ENCODE measurements at places on chromosomes 2 and 18.

DNA sequence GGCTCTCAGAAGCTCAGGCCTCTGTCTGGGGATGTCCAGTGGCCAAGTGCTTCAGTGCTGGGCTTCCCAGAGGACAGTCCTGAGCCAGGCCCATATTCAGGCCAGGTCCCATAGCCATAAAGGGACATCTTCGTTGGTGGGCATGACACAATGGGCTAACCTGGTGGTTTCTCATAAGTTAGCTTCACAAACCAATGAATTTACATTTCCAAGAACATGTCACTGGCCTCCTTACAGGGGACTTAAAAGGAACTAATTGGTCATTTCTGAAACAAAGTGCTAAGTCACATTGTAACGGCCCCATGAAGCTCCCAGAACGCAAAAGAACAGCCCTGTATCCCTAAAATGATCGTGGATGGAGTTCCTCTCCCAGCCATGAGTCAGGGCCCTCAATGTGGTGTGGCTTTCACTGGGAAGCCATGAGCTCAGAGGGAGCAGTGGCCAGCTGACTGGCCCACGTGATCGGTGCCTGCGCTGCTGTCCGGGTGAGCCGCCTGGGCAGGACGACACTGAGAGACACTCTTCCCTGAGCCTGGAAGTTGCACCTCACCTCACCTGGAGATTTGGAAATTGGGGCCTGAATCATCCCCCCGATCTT, 163.7 kb upstream of the APCDD1 start:
- no peak for DNase-seq

- DNase-seq: no peak
Measured at GRCh38 chr2:208135794-208136715, 6.4 kb upstream of the CRYGC start.

DNA sequence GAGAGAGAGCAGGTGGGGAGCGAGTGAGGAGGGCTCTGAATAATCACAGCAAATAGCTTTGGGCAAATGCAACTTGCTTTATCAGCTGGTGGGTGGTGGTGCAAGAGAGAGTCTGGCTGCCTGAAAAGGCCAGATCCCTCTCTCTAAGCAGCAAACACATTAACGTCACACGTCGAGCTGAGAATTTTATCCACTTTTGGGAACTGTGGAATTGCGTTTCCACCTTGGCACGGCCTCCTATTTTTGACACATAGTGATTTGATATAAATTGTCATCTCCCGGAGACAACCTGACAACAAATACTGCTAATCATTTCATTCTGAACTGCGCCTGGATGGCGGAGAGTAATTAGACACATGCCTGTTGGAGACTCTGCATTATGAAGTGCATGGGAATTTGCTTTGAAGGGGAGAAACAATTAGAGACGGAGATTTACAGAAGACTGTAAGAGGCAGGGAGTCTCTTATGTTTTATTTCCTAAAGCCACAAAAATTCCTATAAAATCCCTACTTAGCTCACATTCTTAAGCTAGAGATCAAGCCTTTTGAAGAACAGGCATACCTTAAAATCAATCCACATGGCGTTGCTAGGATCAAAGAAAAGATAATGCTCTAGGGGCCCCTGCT, 634.1 kb downstream of the TDRD15 start:
- DNase-seq: no peak

- DNase-seq: peak; percentile 18
Measured at GRCh38 chr2:25512707-25513106, 160.7 kb downstream of the DTNB start.

DNA sequence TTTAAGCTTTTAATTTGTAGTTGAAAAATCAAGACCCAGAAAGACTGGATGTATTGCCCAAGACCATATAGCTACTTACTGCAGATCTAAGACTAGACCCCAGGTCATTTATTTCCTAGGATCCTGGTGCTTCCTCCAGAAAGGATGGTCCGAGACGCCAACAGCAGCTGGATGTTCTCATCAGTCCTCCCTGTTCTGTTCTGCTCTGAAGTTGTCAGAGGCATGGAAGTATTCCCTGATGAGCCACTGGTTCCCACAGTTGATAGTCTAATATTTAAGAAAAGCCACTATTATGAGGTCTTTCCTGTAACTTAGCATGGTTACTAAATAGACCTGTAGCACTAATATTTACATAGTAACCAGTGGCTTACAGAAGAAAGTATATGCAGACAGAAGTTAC, 393.5 kb downstream of the MTX2 start:
- DNase-seq: no peak

DNA sequence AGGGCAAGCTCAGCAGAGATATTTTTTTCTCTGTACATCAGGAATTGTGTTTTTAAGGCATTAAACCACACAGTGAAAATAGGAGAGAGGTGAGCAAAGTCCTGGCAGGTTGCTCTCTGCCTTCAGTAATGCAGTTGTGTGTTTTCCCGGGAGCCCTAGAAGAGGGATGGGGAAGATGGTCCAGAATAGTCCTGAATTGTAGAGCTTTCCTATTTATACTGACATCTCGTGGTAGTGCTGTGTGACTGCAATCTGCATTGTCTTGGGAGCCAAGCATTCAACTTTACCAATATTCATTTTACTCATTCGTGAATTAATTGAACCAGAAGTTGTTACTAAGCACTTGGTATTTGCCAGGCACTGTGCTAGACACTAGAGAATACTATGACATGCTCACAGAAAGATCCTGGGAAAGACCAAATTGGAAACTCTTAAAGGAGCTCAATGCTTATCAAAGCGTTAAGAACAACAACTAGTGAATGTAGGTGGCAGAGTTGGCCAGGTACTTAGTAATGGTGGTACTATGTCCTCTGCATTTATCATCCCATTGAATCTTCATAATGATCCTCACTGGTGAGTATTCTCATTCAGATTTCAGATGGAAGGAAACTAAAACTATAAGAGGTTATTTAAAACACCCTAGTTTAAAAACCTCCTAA, 214.6 kb downstream of the TRIB2 start:
- DNase-seq: peak; percentile 59

DNA sequence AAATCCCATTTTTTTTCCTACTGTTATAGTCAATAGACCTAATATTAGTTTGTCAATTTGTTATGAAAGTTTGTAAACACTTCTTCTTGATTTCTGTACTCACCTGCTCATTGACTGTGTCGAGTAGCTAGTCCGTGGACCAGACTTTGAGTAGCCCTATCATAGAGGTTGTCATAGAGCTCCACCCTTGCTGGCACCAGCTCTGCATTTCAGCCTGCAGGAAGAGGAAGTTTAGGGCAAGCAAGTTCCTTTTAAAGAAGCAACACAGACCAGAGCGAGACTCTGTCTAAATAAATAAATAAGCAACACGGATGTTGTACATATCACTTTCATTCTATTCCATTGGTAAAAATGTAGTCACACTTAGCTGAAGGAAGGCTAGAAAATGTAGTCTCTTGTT, 74.0 kb downstream of the MCFD2 start:
- DNase-seq: no peak

DNA sequence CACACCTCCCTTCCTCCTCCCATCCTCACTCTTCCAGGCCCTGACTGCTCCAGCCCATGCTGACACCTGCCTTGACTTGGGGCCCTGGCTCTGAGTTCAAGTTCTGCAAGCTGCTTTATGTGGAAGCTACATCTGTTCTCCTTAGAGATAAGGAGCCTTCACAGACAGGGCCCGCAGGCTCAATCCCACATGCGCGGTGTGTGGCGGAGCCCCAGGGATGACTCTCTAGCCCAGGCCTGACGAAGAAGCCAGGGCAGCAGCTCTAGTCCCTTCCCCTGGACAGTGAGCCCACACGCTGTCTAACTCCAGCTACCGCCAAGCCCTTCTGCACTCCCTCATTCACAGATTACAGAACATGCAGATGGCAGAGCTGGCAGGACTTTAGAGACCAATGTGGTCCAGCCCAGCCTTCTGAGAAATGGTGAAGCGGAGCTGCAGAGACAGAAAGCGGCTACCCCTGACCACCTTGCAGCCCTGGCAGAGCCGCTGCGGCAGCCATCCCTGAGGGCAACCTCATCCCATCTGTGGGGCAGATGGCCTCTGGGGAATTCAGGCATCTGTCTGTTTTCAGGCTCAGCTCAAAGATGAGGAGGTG, 304.3 kb downstream of the CELF4 start:
- DNase-seq: no peak

- no peak for DNase-seq
Measured at GRCh38 chr2:105517814-105518705, 119.2 kb upstream of the FHL2 start.

- peak; percentile 14 for DNase-seq
Measured at GRCh38 chr2:152755029-152755428, 36.6 kb downstream of the ARL6IP6 start.
